ENCODE measurements at places on chromosomes 12 and 14. TPM values are rescaled to one million over a fixed set of nuclear protein-coding genes. Genes with fewer than 3 reads are reported as not detected.

KRT73 gene
- not detected for total RNA-seq

NXPH4 gene
- total RNA-seq, result 1.4 TPM

PDE3A gene
- total RNA-seq, result not detected

GZMH gene
- 6.5 TPM for total RNA-seq

GPRC5D gene
- not detected for total RNA-seq

ZC2HC1C gene
- 3.7 TPM for total RNA-seq

ZBTB42 gene
- 3.2 TPM for total RNA-seq

FZD10 gene
- not detected for total RNA-seq

B4GALNT3 gene
- 4.7 TPM for total RNA-seq

KLHL33 gene
- total RNA-seq, result 0.04 TPM

TAPBPL gene
- 28.2 TPM for total RNA-seq

SLC25A21 gene
- total RNA-seq, result not detected

MYF5 gene
- total RNA-seq, result not detected

RNASE1 gene
- total RNA-seq, result 0.56 TPM

PZP gene
- not detected for total RNA-seq

HCAR1 gene
- not detected for total RNA-seq

C1R gene
- total RNA-seq, result 3.3 TPM

SOAT2 gene
- 1.1 TPM for total RNA-seq

ARL1 gene
- total RNA-seq, result 40.3 TPM

OAS3 gene
- 17.4 TPM for total RNA-seq

CLEC9A gene
- not detected for total RNA-seq

DIO3 gene
- total RNA-seq, result not detected

CDKN3 gene
- 73.3 TPM for total RNA-seq

VSX2 gene
- not detected for total RNA-seq

IAPP gene
- not detected for total RNA-seq

GRIN2B gene
- 0.26 TPM for total RNA-seq

TMBIM4 gene
- 41.5 TPM for total RNA-seq

OR4L1 gene
- total RNA-seq, result not detected

LPAR5 gene
- 3.1 TPM for total RNA-seq

HOXC4 gene
- not detected for total RNA-seq

SYCP3 gene
- total RNA-seq, result 0.42 TPM

RXYLT1 gene
- total RNA-seq, result 9.0 TPM

KLHDC1 gene
- 1.5 TPM for total RNA-seq

PLA2G1B gene
- total RNA-seq, result not detected

PLD4 gene
- total RNA-seq, result not detected

NOC4L gene
- total RNA-seq, result 39.9 TPM

PIK3C2G gene
- total RNA-seq, result not detected

TMPRSS12 gene
- total RNA-seq, result not detected

NTN4 gene
- total RNA-seq, result 0.34 TPM

LRRIQ1 gene
- total RNA-seq, result not detected

ANO4 gene
- total RNA-seq, result not detected

HOXC12 gene
- not detected for total RNA-seq

PROX2 gene
- total RNA-seq, result 0.71 TPM

KRT75 gene
- not detected for total RNA-seq

GYS2 gene
- total RNA-seq, result not detected

NUP37 gene
- 80.7 TPM for total RNA-seq

TRHDE gene
- not detected for total RNA-seq

RND1 gene
- 2.5 TPM for total RNA-seq

SERPINA6 gene
- 0.61 TPM for total RNA-seq

LMNTD1 gene
- not detected for total RNA-seq

GPD1 gene
- total RNA-seq, result not detected

MGST1 gene
- not detected for total RNA-seq

ATXN2 gene
- 40.4 TPM for total RNA-seq

GPRC5A gene
- total RNA-seq, result 2.9 TPM

MYO1A gene
- total RNA-seq, result 5.1 TPM

Measured in activated T-helper 17 cell treated with anti-CD3 and anti-CD28 coated beads, Interleukin-2, amount 50 U/mL, for 72 hours (primary cell).